ENCODE measurements at places on chromosomes 11 and 22. TPM values are rescaled to one million over a fixed set of nuclear protein-coding genes. Genes with fewer than 3 reads are reported as not detected.

Gene OR52E8
- not detected for total RNA-seq

- H3K36me3 ChIP-seq = no peaks in the 10 kb centered on the region
- no peak for DNase-seq
- no peak overlapping the region for H3K27ac ChIP-seq
These were observed 33.3 kb downstream of the TEAD1 start for GRCh38 chr11:12707500-12707880.

- H3K4me3 ChIP-seq = peak overlapping the region; percentile 18
- H3K27me3 ChIP-seq = no peaks in the 10 kb centered on the region
- peaks cover 10% of the 10 kb centered on the region for H3K4me1 ChIP-seq
- H3K27ac ChIP-seq = no peak overlapping the region
These were observed 105.3 kb upstream of the E2F8 start for GRCh38 chr11:19345848-19346681.

Gene KDELR3
- 18.2 TPM for total RNA-seq

DNA sequence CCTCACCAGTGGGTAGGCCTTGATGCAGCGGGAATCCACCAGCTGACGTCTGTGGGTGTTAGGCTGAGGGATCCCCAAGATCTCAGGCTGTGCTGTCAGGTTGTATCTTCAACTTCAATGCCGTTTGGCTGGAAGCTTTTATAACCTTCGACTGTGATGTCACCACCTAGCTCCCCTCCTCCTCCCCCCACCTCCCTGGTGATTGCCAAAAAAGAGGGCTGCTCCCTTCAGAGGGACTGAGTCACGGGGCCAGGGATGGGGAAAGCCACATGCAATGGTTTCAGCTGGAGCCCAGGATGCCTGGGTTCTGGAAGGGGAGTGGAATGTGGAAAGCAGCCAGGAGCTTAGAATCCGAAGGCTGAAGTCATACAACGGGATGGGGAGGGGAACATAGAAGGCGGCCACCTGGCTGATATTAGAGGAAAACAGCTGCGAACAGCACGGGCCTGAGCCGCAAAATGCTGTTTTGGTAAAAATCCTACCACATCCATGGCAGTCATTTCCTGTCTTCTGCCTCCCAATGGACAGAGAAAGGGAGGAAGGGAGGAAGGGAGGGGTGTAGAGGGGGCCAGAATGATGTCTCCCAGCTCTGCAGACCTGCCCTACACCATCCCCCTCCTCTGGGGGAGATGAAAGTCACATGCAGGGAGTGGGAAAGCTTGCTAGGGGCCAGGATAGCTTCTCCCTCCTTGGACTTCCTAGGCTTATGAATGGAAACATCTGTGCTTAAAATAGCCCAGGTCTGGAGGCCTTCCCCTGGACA, at the start of gene LRRN4CL:
Gene LRRN4CL (minus strand): TSS at position 110 of the 763 bp plus-strand sequence. CDS start 1,022 bp downstream, outside the sequence.
- H3K36me3 ChIP-seq = peaks cover 2% of the 10 kb centered on the region
- no peak within 1 kb of the TSS for H3K27ac ChIP-seq
- DNase-seq = no peak
- H3K4me3 ChIP-seq = no peak within 1 kb of the TSS
- no peaks in the 10 kb centered on the region for H3K27me3 ChIP-seq

Gene HTR3A
- total RNA-seq = not detected

Gene MUC5AC
- total RNA-seq = 0.25 TPM

DNA sequence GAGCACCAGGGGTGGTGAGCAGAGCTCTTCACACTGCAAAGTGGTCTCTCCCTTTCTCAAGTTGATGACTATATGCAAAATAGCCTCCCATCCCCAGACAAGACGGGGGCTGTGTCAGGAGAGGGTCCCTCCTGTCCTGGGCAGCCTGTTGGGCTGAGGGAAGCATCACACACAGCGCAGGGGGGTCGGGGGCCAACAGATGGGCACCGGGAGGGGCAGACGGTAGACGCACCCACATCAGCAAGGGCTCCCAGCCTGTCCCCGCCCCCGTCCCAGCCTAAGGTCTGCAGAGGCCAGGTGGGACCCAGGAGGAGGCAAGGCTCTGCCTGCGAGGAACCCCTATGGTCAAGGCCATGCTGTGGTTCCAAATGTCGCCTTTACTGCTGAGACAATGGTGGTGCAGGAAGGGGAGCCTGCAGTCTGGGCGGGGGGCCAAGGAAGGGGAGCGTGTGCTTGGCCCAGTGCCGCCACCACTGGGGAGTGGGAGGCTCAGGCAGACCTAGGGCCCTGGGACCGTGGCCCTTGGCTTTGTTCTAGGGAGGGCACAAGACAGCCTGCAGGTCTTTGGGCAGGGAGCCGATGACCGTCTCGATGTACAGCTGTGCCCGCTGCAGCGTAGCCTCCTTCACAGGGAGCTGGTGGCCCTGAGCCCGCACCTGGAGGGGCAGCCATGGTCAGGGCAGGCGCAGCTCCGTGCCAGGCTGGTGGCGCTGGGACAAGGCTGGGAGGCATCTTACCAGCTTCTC, 4.3 kb upstream of the PLXNB2 start:
- DNase-seq = no peak
- no peaks in the 10 kb centered on the region for H3K27me3 ChIP-seq
- H3K27ac ChIP-seq = no peak overlapping the region
- peaks cover 4% of the 10 kb centered on the region for H3K4me1 ChIP-seq
- H3K4me3 ChIP-seq = no peak overlapping the region
- H3K36me3 ChIP-seq = no peaks in the 10 kb centered on the region

GRCh38 chr22:40231618-40232313, 54.0 kb downstream of the TNRC6B start:
- no peaks in the 10 kb centered on the region for H3K4me1 ChIP-seq
- no peak for DNase-seq
- no peak overlapping the region for H3K4me3 ChIP-seq
- no peak overlapping the region for H3K27ac ChIP-seq

GRCh38 chr11:76186776-76187279, 19.5 kb downstream of the WNT11 start:
- no peaks in the 10 kb centered on the region for H3K27me3 ChIP-seq
- H3K27ac ChIP-seq = no peak overlapping the region
- H3K4me1 ChIP-seq = no peaks in the 10 kb centered on the region
- H3K4me3 ChIP-seq = no peak overlapping the region
- no peak for DNase-seq

DNA sequence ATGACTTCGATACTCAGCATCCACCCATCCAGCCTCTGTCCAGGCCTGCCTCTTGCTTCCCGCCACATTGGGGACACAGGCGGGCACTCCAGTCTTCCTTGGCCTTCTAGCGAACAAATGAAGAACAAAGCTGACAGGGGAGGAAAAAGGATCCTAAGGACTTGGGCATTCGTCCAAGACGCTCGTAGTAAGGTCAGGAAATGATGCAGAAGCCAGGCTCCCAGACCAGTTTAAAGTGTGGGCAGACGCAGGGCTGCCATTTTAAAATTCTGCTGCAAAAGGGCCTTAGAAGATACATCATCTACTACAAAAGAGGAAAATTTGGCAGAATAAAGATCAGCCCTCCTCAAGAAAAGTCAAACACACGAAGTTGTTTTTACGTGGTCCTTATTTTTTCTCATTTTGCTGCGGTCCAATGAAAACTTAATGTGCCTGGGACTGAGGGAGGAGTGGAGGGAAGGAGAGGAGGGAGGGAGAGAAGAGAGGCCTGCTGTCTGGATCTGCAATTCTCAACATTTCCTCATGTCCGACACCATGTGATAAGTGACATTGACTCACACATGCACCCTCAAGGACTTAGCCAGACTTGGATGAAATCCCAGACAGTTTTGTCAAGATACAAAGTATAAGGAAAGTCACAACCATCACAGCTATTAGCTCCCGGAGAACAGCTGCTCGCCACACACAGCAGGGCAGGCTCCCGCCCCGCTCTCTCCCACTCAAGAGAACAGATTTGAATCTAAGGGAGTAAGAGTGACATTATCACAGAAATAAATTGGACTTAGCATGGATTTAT, 5.7 kb downstream of the DNAL4 start:
- no peak for DNase-seq
- peaks cover 5% of the 10 kb centered on the region for H3K4me1 ChIP-seq
- H3K36me3 ChIP-seq = no peaks in the 10 kb centered on the region
- no peaks in the 10 kb centered on the region for H3K27me3 ChIP-seq
- no peak overlapping the region for H3K4me3 ChIP-seq
- H3K27ac ChIP-seq = no peak overlapping the region

- no peak for DNase-seq
- H3K27ac ChIP-seq = peak overlapping the region; percentile 14
- H3K4me3 ChIP-seq = no peak overlapping the region
- H3K36me3 ChIP-seq = no peaks in the 10 kb centered on the region
- no peaks in the 10 kb centered on the region for H3K27me3 ChIP-seq
- peaks cover 44% of the 10 kb centered on the region for H3K4me1 ChIP-seq
These were observed 14.3 kb upstream of the POU2AF3 start for GRCh38 chr11:111283945-111284481.

- no peak overlapping the region for H3K4me3 ChIP-seq
- peaks cover 16% of the 10 kb centered on the region for H3K36me3 ChIP-seq
- H3K4me1 ChIP-seq = no peaks in the 10 kb centered on the region
- H3K27me3 ChIP-seq = no peaks in the 10 kb centered on the region
These were observed 55.2 kb downstream of the NECTIN1 start for GRCh38 chr11:119673759-119674336.

Gene ARHGAP42
- 14.1 TPM for total RNA-seq

- H3K27ac ChIP-seq = no peak overlapping the region
- no peak overlapping the region for H3K4me3 ChIP-seq
- H3K36me3 ChIP-seq = no peaks in the 10 kb centered on the region
These were observed 24.5 kb upstream of the ALX4 start for GRCh38 chr11:44334356-44335004.

DNA sequence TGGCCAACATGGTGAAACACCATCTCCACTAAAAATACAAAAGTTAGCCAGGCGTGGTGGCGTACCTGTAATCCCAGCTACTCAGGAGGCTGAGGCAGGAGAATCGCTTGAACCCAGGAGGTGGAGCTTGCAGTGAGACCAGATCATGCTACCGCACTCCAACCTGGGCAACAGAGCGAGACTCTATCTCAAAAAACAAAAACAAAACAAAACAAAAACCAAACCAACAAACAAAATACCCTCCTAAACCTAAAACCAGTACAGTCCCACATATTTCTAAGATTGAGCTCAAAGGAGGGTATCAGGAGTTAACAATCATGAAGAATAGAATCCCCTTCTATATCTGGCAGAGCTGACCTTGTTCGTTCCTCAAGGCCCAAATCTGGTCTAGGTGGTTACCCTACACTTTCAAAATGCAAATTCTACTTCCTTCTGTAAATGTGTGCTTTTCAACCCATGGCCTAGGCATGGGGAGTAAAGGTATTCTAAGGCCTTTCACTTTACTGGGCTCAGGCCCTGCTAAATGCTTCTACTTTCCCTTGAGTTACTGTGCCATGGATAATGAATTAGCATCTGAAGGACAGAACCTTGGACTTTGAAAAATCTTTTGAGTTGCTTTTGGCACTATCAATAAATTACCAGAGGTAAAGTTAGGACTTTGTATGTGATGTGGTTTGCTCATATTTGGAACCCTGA, 10.4 kb upstream of the PPP2R1B start:
- peaks cover 17% of the 10 kb centered on the region for H3K4me1 ChIP-seq
- no peaks in the 10 kb centered on the region for H3K36me3 ChIP-seq
- H3K27ac ChIP-seq = no peak overlapping the region
- DNase-seq = no peak
- no peaks in the 10 kb centered on the region for H3K27me3 ChIP-seq

Measured in Caco-2 (cell line).